ENCODE measurements at places on chromosomes 11 and 22. TPM values are rescaled to one million over a fixed set of nuclear protein-coding genes. Genes with fewer than 3 reads are reported as not detected.
A peak's percentile ranks its signal among the peaks of the same experiment; 100 is the strongest.

- no peak for DNase-seq
Observed at GRCh38 chr11:115613986-115614632, 109.9 kb upstream of the CADM1 start.

GRCh38 chr11:47270331-47271271 lies 668 bp downstream of the MADD start:
- no peak for DNase-seq

DNA sequence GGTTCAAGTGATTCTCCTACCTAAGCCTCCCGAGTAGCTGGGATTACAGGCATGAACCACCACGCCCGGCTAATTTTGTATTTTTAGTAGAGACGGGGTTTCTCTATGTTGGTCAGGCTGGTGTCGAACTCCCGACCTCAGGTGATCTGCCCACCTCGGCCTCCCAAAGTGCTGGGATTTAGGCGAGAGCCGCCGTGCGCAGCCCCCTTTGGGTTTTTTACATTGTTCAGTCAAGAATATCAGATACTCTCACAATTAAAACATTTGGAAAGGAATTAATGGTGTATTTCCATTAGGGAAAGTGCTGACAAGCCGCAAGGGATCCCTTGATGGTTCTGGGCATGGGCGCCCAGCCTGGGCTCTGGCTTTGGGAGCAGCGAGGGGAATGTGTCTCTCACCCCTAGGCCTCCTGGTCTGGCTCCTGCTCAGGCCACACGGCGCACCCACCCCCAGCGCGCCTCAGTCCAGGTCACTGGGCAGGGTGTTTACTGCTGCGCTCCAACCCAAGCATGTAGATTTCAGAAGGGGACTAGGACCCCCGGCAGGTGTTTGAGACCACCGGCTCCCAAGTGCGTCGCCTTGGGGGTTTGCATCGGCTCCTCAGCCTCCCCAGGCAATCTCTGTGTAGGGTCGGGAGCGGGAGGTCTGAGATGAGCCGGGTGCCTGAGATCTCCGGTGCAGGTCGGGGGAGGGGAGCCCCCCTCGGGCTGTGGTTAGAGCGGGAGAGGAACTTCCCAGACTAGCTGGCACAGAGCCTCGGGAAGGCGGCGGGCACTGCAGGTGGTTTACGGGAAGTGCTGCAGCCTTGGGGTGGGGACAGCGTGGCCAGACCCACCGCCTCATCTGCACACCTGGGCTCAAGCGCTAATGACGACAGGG lies 809 bp upstream of the IRF7 start:
- no peak for DNase-seq

DNA sequence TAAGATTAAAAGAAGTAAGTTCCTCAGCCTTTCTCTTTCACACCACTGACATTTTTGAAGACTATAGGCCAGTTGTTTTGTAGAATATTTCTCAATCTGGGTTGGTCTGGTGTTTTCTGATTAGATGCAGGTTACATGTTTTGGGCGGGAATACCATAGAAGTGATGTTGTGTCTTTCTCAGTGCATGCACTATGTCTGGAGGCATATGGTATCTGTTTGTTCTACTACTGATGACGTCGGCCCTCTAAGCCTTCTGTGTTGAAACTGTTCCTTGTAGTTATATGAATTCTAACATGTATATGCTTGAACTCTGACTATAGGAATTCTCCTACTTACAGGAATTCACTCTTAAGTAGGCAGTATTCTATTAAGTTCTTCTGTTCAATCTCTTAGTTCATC lies 21.6 kb downstream of the ZFTA start:
- DNase-seq: no peak

GRCh38 chr22:37472418-37473006 lies 13.7 kb downstream of the MFNG start:
- DNase-seq: no peak

DNA sequence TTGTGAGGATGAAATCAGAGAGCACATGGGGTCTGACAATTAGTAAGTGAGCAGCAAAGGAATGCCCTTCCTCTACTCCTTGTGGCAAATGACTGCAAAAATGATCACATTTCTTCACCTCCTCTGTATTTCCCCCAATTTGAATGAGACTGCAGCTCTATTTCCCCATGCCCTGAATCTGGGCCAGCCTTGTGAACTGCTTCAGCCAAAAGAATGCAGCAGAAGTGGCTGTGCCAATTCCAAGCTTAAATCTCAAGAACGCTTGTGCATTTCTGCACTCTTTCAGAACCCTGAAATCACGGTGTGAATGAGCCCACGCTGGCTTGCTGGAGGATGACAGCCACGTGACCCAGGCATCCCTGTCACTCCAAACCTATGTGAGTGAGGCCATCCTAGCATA lies 9.9 kb downstream of the SLC43A3 start:
- peak; percentile 41 for DNase-seq

DNA sequence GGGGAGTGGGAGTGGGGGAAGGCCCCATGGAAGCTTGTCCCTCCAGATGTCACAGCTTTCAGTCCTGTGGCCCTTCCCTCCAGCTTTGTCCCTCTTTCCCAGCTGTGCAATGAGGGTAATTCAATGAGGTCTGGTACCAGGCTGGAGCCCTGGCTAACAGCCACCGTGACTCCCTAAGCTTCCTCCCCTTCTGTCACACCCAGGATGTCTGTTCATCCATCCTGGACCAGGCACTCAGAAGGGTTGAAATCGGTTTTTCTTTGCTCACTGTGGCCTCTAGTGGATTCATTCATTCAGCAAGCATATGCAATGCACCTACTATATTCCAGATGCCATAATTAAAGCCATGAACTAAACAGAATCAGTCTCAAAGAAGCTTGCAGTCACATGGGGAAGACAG lies 38.7 kb downstream of the SYT13 start:
- DNase-seq: no peak

DNA sequence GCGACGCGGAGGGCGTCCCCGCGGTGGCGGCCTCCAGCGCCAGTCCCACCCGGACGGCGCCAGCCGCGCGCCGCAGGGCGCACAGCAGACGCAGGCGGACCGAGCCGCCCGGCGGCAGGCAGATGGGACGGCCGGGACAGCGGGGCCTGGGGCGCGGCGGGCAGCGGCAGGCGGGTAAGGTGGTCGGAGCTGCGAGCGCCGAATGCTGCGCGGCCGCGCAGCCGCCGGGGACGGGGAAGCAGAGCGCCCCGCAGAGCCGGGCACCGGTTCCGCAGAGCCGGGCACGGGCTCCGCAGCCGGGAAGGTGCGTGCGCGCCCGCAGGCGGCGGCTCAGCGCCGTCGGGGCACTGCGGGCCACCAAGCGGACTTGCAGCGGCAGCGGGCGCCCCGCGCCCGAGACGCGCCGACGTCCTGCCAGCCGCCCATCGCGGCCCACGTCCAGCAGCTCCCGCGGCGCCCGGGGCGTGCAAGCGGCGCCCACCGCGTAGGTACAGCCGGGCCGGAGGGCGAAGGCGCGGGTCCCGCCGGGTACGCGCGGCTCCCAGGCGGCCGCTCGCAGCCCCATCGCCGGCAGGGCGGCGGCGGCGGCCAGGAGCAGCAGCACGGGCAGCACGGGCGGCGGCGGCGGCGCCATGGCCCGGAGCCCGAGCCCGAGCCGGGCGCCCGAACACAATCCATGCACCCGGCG lies 739 bp downstream of the CELSR1 start:
- no peak for DNase-seq

DNA sequence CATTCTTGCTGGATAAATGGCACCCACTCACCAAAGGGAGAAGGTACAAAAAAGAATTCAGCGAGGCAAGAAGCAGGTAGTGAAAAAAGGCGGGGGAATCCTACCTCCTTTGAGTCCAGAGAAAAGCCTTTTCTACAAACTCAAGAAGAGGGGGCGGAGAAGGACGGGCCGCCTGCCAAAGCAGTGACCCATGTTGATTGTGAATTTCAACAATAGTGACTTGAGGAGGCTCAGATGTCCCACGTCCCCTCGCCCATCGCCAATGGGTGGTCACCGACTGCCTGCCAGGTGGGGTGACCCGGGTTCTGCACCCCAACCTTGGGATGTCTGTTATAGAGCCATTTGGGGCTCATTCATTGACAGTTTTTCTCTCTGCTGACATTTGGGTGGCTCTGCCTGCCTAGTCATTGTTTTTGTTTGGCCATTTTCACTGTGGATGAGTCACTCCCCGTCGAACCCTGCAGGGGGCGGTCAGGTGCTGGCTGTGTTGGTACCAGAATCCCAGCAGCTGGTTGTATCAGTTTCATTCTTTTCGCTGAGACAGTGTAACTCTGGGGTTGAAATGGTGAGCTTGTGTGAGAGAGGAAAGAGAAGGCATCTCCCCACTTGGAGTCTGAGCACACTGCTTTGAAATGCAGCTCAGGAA lies 163.4 kb upstream of the NCAM1 start:
- no peak for DNase-seq

DNA sequence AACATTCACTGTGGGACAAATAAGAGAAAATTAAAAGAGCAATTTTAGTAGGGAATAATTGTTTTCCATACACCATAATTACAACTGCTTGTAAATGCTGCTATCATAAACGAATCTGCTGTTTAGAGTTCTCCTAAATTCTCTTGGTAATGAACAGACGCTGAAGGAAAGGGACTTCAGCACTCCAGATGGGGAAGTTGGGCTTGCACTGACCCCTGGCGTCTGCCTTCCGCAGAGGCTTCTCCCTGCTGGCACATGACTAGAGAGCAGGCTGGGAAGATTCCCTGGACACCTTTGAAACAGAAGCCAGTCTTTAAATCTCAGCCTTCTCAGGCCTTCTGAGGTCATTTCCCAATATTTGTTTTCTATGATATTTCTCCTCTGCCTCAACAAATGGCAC lies 84.1 kb downstream of the NXPE2 start:
- DNase-seq: peak; percentile 44

- no peak for DNase-seq
Observed at GRCh38 chr22:27206374-27207133, 549.2 kb downstream of the MIAT start.

DNA sequence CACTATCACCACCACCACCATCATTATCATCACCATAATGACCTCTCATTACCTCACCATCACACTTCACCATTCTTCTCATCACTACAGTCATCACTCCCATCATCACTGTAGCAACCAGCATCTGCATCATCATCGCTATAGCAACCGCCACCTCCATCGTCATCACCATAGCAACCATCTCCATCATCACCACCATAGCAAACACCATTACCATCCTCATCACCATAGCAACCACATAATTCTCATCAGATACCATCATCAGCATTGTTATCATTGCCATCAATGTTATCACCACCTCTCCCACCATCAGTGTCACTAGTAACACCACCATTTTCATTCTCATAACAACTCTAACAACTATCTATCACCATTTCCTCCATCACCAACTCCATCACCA lies 23.1 kb upstream of the CD82 start:
- no peak for DNase-seq

APOA1 gene
- total RNA-seq: not detected

RFPL3 gene
- not detected for total RNA-seq

- peak; percentile 95 for DNase-seq
Observed at GRCh38 chr22:35477911-35478582, 62.6 kb upstream of the RASD2 start.

- DNase-seq: peak; percentile 35
Observed at GRCh38 chr11:534396-535209, 773 bp downstream of the HRAS start.

DNA sequence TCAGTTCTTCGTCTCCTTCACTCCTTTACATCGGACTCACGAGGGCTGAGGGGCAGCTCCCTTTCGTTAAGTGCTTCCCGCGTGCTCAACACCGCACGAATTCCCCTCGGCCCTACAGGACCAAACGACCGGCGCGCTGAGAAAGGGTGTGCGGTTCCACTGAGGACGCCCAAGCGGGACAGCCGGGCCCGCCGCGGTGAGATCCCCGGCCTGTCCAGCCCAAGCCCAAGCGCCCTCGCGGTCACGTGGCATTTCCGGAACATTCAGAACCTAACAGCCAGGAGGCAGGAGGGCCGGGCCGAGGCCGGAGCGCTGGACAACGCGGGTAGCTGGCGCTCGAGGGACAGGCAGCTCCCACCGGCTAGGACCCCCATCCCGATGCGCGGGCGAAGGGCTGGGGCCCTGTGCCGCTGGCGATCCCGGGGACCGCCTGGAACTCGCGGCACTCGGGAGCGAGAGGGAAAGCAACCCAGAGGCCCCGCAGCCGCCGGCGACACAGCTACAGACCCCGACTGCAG lies 737 bp upstream of the STIP1 start:
- peak; percentile 89 for DNase-seq

- no peak for DNase-seq
Observed at GRCh38 chr11:78338138-78338537, 79.5 kb downstream of the GAB2 start.

DNA sequence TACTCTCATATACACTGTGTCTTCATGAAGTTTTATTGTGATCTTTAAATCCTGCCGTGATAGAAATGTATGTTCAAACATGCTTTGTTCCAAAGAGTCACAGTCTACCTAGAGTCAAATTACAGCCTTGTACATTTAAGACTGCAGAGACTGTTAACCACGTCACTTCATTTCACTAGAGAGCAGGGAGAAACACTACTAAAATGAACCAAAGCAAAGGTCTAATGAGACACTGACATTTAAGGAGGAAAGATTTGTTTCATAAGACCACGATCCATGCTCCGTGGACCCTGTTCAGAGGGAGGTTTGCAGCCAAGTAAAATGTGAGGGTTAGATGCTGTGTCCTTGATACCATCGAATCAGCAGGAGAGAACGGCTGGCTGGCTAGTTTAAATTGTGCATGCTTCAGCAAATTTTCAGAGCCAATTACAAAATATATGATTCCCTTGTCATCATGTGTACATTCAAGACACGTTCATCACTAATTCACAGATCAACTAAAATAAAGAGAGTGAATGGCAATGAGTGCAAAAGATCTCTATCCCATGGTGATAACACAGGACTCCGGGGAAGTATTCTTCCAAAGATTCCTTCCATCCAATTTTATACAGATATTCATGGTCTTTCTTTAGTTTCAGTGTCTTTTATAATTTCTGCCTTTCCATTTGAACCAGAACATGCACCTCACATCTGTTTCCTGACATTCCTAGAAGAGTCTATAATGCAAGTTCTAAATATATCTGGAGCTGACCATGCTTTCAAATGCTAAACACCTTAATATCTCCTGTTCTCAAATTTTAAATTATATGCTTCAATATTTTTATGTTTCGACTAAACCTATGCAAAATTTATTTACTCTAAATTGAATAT lies 960.9 kb upstream of the FAT3 start:
- DNase-seq: no peak

DNA sequence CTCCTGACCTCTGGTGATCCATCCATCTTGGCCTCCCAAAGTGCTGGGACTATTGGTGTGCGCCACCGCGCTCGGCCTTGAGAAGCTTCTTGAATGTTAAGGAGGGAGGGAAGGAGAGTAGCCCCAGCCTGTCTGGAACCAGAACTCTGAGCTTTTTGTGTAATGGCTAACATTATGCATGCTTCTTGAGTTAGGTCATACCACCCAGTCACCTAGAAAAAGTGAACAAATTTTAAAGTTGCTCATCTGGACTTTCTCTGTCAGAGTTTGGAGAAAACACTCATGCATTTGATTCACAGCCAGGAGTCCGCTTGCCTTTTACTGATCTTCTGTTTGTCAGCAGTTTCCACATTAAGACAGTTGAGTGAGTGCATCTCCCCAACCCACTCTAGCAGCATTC lies 82.1 kb downstream of the PPP6R3 start:
- peak; percentile 77 for DNase-seq

- DNase-seq: no peak
Observed at GRCh38 chr11:10534316-10534715, 6.7 kb downstream of the RNF141 start.

GRCh38 chr11:69962152-69962551 lies 116.0 kb upstream of the ANO1 start:
- DNase-seq: no peak

Measured in uterus (tissue), 4 donors.